Mammary epithelial cell (primary cell): ENCODE measurements at places on chromosomes 3 and 15. TPM values are rescaled to one million over a fixed set of nuclear protein-coding genes. Genes with fewer than 3 reads are reported as not detected.

- no peak for DNase-seq
These were observed 82.7 kb downstream of the RFX7 start for GRCh38 chr15:56160966-56161365.

- no peak for DNase-seq
These were observed 212.5 kb upstream of the CNTN6 start for GRCh38 chr3:880371-880770.

The CLDN16 gene
- total RNA-seq: 0.21 and 1.3 TPM in 2 replicates

DNA sequence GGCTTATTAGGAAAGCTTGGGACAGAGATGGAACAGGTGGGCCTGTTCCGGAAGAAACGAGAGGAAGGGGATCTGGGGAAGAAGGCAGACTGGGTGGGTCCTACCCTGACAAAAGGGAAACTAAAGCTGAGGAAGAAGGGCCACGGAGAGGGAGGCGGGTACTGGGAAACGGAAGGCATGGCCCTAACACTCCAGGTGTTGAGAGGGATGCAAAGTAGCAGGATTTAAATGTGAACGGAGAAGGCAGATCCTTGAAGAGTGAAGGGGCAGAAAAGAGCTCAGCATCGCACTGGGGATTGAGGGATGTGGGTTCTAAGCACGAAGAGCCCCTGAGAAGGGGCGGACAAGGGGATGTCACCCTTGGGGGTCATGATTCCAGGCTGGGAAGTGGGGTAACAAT is 735 bp downstream of the STIMATE start:
- peak; percentile 9 for DNase-seq

The TARS3 gene
- total RNA-seq: 10.2 TPM

The UPK1B gene
- 0.48 and 1.7 TPM in 2 replicates for total RNA-seq
